ENCODE measurements at places on chromosomes 7 and 10.

DNA sequence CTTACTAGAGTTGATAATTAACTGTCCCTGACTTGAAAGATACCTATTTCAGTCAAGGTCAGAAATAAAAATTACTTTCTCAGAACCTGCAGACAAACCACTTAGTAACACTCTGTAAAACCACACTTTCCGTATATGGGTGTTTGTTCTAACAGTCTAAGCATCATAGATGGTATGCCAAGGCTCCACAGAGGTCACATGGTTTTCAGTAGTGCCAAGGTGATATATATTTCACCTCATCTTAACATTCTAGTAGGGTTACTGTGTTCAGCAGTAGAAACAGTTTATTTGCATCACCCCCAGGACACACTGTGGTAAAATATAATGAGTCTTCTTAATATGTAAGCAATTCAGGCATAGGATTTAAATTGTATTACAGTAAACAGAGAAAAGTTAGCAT lies 61.5 kb downstream of the KCND2 start:
- DNase-seq: no peak

GRCh38 chr7:44914992-44915607 lies 29.8 kb upstream of the PURB start:
- DNase-seq: peak; percentile 87

DNA sequence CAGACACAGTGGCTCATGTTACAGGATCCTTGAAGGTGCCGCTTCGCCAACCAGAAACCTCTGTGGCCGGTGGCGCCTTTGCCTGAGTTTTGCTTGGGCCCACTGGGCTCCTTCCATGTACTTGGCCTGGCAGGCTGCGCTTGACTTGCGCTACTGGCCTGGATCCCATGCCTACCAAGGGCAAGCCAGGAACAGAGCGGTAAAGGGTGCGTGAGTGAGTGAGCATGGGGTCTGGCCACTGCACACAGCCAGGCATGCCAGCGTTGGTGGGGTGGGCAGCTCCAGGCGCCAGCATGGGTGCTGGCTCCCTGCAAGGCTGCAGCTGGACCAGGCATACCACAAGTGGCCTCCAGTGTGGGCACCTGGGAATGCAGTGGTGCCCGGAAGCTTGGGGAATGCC lies 16.3 kb upstream of the TSPAN15 start:
- DNase-seq: no peak

DNA sequence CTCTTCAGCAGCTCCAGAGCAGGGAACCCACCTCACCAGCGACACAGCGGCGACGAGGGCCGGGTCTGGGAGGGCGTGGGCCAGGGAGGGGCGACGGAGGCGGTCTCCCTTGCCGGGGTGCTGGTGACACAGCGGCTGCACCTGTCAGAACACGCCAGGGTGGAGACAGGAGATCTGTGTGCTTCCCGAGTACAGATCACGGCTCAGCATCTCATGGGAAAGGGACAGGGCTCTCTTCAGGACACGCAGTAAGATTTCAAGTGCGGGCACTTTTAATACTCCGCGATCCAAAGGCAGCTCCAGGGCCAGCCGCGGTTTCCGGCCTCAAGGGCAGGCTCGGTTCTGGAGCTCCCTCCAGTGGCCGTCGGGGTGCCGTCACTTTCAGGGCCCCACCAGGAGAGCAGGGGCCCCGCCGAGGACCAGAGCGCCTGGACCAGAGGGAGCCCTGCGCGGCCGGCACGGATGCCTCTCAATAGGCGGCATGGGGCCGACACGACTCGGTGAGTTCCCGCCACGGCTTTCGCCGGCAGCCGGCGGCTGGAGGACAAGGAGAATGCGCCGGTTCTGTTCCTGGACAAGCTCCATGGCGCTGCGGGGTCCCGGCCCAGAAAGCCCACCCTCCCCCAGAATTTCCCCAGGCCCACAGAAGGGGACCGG lies 21.4 kb downstream of the GPR146 start:
- peak; percentile 92 for DNase-seq

- DNase-seq: no peak
Observed at GRCh38 chr10:110686047-110686446, 41.9 kb downstream of the RBM20 start.

DNA sequence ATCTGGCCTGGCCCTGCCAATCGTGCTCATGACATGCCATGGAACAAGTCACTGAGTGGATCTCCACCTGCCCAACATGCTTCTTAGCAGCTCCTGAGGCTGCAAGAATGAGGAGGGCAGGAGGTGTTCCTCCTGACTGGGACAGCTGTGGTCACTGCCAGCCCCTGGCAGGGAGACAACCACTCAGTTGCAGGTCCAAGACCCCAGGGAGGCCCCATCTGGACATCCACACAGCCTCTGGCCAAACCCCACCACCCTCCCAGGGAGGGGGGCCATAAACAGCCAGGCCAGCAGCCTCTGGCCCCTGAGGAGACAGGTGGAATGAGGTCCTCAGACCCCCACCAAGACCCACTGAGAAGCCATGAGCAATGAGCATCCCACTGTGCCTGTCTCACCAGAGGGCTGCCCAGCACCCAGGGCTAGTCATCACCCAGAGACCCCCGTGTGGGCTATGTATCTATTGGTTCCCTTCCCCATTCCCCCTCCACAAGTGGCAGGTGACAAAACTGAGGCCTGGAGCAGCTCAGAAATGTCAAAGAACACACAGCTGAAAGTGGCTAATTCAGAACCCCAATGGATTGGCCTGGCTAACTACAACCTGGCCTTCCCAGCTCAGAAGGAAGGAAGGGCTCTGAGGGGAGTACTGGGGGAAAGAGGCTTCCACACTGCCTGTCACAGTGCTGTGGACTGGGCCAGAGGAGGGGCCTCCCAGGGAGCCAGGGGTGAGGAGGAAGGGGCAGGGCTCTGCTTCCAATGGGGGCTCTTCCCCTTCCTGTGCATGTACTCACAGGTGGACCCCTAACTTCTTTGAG lies 3.0 kb downstream of the GPRIN2 start:
- DNase-seq: no peak
